CD8-positive, alpha-beta memory T cell (primary cell): ENCODE measurements at places on chromosomes 3 and 15. TPM values are rescaled to one million over a fixed set of nuclear protein-coding genes. Genes with fewer than 3 reads are reported as not detected.

CHST13 gene
- polyA plus RNA-seq = not detected

DNA sequence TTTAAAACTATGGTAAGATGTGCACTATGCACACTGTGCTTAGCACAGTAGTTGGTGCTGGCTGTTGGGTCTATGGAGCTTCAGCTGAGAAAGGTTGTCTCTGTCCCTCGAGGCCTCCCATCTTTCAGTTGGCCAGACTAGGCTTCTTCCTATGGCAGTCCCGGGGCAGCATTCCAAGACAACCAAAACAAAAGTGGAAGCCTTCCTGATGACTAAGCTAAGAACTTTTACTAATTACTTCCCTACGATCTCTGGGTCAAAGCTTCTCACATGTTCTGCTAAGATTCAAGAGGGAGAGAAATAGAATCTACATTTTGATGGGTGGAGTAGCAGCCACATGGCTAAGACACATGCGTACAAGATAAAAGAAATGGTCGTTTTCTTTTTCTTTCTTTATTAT, 342.8 kb downstream of the TUSC7 start:
- no peaks in the 10 kb centered on the region for H3K36me3 ChIP-seq
- H3K4me1 ChIP-seq = no peaks in the 10 kb centered on the region
- H3K27me3 ChIP-seq = no peaks in the 10 kb centered on the region
- H3K27ac ChIP-seq = no peak overlapping the region

- no peak for DNase-seq
- no peak overlapping the region for H3K4me3 ChIP-seq
- no peaks in the 10 kb centered on the region for H3K36me3 ChIP-seq
- H3K4me1 ChIP-seq = peaks cover 27% of the 10 kb centered on the region
- H3K27me3 ChIP-seq = no peaks in the 10 kb centered on the region
Measured at GRCh38 chr3:56857178-56857577, 55.4 kb upstream of the ARHGEF3 start.

GRCh38 chr3:85148036-85148435, 189.2 kb downstream of the CADM2 start:
- H3K4me1 ChIP-seq = no peaks in the 10 kb centered on the region
- H3K4me3 ChIP-seq = no peak overlapping the region
- no peak for DNase-seq
- no peak overlapping the region for H3K27ac ChIP-seq
- H3K36me3 ChIP-seq = no peaks in the 10 kb centered on the region
- H3K27me3 ChIP-seq = no peaks in the 10 kb centered on the region

DNA sequence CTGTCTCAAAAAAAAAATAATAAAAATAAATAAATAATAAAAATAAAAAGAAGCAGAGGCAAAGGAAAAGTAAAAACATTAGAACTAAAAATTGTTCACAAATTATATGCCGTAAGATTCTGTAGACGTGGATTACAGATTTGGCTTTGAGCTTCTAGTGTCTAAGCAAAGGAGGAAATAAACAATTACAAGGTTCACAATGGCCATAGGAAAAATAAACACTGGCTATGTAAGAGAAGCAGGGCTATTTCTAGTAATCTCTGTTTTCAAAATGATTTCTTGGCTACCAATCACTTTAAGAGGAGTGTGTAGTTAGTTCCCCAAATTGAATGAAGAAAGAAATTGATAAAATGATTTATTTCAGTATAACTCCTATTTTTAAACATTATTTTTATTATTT, 54.5 kb downstream of the TMEM41A start:
- no peaks in the 10 kb centered on the region for H3K27me3 ChIP-seq
- H3K4me1 ChIP-seq = no peaks in the 10 kb centered on the region
- DNase-seq = no peak

DNA sequence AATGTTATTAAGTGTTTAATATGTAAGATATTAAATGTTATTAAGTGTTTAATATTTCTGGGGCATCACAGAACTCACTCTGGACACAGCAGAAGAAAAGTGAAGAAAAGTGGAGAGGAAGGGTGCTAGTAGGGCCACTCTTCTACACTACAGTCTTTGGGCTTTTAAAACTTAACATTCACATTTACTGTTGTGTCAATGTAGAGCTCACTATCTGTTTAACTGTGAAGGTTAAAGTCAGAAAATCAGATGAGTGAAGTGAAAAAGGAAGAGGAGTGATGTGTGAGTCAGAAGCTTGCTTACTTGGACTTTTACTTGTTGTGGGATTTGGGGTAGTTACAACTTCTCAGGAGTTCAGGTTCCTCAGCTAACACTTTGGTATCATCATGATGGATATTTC, 145.3 kb upstream of the DNAJC19 start:
- no peaks in the 10 kb centered on the region for H3K27me3 ChIP-seq
- H3K27ac ChIP-seq = no peak overlapping the region
- H3K4me3 ChIP-seq = no peak overlapping the region
- no peaks in the 10 kb centered on the region for H3K4me1 ChIP-seq
- H3K36me3 ChIP-seq = no peaks in the 10 kb centered on the region

- peaks cover 32% of the 10 kb centered on the region for H3K36me3 ChIP-seq
- no peak overlapping the region for H3K4me3 ChIP-seq
- DNase-seq = no peak
- no peaks in the 10 kb centered on the region for H3K27me3 ChIP-seq
Measured at GRCh38 chr15:65558336-65558735, 28.1 kb downstream of the HACD3 start.

GRCh38 chr3:98328933-98329332, 24.7 kb upstream of the OR5K4 start:
- no peaks in the 10 kb centered on the region for H3K27me3 ChIP-seq
- H3K4me3 ChIP-seq = no peak overlapping the region
- H3K27ac ChIP-seq = no peak overlapping the region
- H3K4me1 ChIP-seq = no peaks in the 10 kb centered on the region
- H3K36me3 ChIP-seq = no peaks in the 10 kb centered on the region
